ENCODE measurements at places on chromosomes 2 and 18. TPM values are rescaled to one million over a fixed set of nuclear protein-coding genes. Genes with fewer than 3 reads are reported as not detected.

DNA sequence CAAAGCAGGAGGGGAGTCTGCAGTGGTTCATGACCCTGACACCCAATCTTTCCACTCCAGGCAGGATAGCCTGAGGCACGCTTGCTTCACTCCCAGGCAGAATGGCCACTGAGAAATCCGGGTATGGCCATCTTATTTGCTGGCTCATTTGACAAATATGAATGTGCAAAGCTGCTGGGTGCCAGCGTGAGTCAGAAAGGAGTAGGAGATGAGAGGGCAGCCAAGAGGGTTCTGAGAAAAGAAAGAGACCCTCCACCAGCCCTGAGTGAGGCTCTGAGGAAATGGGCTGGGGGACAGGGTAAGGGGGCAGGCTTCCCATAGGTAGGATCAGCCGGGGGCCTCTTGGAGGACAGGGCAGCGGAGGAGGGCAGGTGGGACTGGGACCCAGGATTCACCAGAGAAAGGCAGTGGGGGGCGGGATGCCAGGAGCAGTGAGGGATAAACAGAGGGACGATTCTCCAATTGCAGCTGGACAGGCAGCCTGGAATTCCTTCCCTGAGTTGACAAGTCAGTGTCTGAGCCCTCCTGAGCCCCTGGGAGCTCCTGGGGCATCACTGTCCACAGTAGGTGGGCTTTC, 15.2 kb downstream of the RAMP1 start:
- no peaks in the 10 kb centered on the region for H3K36me3 ChIP-seq
- no peak overlapping the region for H3K4me3 ChIP-seq
- H3K27ac ChIP-seq: peak overlapping the region; percentile 9
- H3K27me3 ChIP-seq: peaks cover 3% of the 10 kb centered on the region
- no peak for DNase-seq

- H3K27ac ChIP-seq: no peak overlapping the region
- DNase-seq: no peak
- H3K27me3 ChIP-seq: no peaks in the 10 kb centered on the region
- H3K4me3 ChIP-seq: no peak overlapping the region
- H3K4me1 ChIP-seq: peaks cover 16% of the 10 kb centered on the region
These were observed 22.7 kb upstream of the MYO1B start for GRCh38 chr2:191222507-191222906.

The ASXL3 gene
- not detected for total RNA-seq

The ASB18 gene
- total RNA-seq: not detected

DNA sequence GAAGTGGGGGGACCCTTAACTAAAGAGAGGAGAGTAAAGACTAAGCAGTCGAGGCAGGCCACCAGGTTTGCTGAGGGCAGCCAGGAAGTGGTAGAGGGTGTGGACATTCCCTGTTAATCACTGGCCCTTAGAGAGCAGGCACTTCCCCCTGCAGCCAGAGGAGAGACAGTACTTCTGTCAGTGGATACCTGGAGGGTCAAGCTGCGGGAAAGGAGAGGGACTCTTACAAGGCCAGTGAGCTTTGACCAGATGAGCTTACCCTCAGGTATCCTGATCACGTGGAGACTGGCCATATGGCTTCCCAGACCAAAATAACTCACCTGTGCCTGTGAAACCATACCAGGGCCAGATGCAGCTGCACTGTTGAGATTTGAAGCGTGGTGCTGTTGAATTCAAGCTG, 28.6 kb downstream of the ITGA6 start:
- no peak for DNase-seq
- peaks cover 3% of the 10 kb centered on the region for H3K27me3 ChIP-seq
- peaks cover 10% of the 10 kb centered on the region for H3K36me3 ChIP-seq
- H3K4me3 ChIP-seq: no peak overlapping the region
- no peak overlapping the region for H3K27ac ChIP-seq

GRCh38 chr2:62354771-62355561, 151.0 kb downstream of the TMEM17 start:
- H3K27ac ChIP-seq: no peak overlapping the region
- no peaks in the 10 kb centered on the region for H3K4me1 ChIP-seq
- H3K27me3 ChIP-seq: no peaks in the 10 kb centered on the region
- no peak for DNase-seq

GRCh38 chr2:30192314-30192713, 39.0 kb upstream of the LBH start:
- peaks cover 5% of the 10 kb centered on the region for H3K4me1 ChIP-seq
- H3K36me3 ChIP-seq: no peaks in the 10 kb centered on the region
- no peak overlapping the region for H3K4me3 ChIP-seq
- peaks cover 2% of the 10 kb centered on the region for H3K27me3 ChIP-seq
- no peak overlapping the region for H3K27ac ChIP-seq

The RAD51AP2 gene
- total RNA-seq: not detected

The GPAT2 gene
- total RNA-seq: 3.3 TPM

- H3K4me3 ChIP-seq: no peak overlapping the region
- DNase-seq: no peak
- no peaks in the 10 kb centered on the region for H3K27me3 ChIP-seq
- H3K27ac ChIP-seq: no peak overlapping the region
- peaks cover 60% of the 10 kb centered on the region for H3K36me3 ChIP-seq
These were observed 19.6 kb downstream of the LPIN1 start for GRCh38 chr2:11766016-11766415.

The APLF gene
- total RNA-seq: 2.7 TPM

GRCh38 chr2:231686192-231687100, 21.9 kb upstream of the PTMA start:
- peaks cover 12% of the 10 kb centered on the region for H3K4me1 ChIP-seq
- H3K27me3 ChIP-seq: peaks cover 12% of the 10 kb centered on the region
- H3K27ac ChIP-seq: no peak overlapping the region
- DNase-seq: no peak

DNA sequence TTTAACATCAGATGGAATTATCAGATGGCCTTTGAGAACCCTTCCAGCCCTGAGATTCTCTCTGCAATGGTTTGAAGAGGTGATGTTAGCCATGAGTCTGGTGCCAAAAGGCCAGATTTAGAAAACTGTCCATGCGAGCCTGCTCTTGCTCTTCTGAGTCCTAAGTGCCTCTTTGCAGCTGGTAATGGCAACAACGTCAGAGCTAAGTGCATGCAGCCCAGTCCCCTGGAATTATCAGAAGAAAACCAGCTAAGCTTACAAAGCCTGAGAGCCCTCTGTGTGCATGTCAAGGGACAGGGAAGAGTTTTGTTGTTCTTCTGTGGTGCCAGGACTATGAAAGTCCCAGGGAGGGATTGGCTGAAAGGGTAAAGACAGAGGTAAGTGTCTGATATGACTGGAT, 89.8 kb downstream of the LOXHD1 start:
- H3K4me1 ChIP-seq: no peaks in the 10 kb centered on the region
- no peak overlapping the region for H3K27ac ChIP-seq
- H3K27me3 ChIP-seq: peaks cover 7% of the 10 kb centered on the region
- no peak for DNase-seq
- no peak overlapping the region for H3K4me3 ChIP-seq
- H3K36me3 ChIP-seq: no peaks in the 10 kb centered on the region

DNA sequence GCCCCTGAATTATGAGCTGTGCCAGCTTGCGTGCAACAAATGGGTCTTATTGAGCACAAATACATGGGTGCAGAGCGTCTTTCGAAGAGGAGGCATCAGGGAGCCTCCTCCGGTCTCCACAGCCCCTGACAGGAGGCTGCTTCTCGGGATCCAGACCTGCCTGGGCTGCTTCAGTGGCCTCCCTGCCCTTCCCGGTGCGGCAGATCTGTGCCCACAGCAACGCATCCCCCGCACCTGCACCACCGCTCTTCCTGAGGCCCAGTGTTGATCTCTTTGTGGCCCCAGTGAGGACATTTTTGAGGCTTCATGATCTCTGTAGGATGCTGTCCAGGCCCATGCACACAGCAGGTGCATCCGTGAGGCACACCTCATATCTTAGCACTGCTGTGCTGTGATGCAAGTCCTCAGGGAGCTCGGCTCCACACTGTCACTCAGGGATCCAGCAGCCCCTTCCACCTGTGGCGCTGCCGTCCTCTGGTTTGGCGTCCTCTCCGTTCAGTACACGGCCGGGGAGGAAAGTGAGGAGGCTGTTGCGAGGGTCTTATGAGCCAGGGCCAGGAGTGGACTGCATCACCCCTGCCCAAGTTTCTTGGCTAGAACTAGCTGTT, 17.4 kb downstream of the RTP5 start:
- no peak overlapping the region for H3K4me3 ChIP-seq
- DNase-seq: no peak
- no peak overlapping the region for H3K27ac ChIP-seq
- no peaks in the 10 kb centered on the region for H3K27me3 ChIP-seq

The BCL2 gene
- 119 TPM for total RNA-seq

The SH2D6 gene
- 0.10 TPM for total RNA-seq

The MDH1B gene
- total RNA-seq: 0.50 TPM

The ALPI gene
- not detected for total RNA-seq

DNA sequence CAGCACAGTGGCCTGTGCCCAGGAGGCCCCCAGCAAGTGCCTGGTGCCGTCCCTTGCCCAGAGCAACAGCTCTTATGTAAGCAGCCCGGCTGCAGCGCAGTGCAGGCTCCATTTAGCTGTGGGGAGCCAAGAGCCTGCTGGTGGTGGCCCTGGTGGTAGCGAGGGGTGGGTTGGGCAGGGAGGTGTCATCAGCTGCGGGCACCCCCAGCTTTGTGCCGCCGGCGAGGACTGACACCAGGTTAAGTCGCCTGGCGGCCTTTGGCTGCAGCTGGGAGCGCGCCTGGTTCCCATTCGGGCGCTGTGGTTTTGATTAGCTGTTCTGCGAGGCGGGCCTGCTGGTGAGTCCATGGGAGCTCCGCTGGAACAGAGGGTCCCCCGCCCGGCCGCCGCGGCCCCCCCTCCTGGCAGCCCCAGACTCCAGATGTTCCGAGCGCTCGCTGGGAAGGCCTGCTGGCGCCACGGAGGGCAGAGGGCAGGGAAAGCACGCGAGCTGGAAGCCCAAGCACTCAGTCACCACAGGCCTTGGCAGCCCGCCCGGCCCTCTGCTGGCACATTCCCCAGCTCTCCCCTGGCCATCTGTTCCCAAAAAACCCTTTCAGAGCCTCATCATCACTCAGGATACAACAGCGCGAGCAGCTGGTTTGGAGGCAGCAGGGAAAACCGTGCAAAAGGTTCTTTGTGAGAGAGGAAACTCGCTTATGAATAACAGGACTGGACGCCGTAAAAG, 18.4 kb downstream of the ATOH8 start:
- H3K27ac ChIP-seq: no peak overlapping the region
- no peak overlapping the region for H3K4me3 ChIP-seq
- peaks cover 30% of the 10 kb centered on the region for H3K27me3 ChIP-seq
- no peaks in the 10 kb centered on the region for H3K36me3 ChIP-seq

DNA sequence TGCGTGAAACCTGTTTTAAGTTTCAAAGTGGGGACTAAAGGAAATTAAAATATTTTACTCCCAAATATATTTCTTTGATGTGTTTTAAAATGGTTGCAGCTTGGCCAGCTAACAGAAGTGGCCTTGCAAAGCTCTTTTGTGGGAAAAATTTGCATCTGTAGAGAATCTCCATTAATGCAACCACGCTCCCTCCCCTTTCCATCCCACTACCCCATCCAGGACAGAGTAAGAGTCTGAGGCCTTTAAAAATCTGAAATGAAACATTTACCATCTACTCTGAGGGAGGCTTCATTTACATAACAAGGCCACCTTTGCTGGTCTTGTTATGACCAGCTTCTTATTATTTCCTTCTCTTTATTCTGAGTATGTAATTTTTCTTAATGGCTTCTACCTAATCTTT, 63.5 kb downstream of the STAT4 start:
- H3K27ac ChIP-seq: no peak overlapping the region
- peaks cover 19% of the 10 kb centered on the region for H3K4me1 ChIP-seq
- no peak overlapping the region for H3K4me3 ChIP-seq

DNA sequence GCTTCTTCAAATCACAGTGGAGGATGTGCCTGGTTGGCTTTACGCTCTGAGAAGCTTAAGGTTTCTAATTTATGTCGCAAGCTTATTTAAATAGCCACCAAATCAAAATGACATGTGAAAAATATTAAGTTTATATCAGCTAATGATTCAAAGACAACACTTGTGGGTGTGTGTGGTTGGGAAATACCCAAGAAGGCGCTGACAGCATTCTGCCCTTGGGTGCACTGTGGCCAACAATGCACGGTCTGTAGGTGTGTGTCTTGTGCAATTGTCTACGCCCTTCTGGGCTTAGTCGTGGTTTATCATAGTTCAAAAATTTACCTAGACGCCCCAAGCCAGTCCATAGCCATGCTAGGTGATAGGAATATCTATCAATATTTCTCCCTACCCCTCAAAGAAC, 60.9 kb downstream of the KCTD1 start:
- H3K36me3 ChIP-seq: no peaks in the 10 kb centered on the region
- no peak overlapping the region for H3K27ac ChIP-seq
- no peaks in the 10 kb centered on the region for H3K4me1 ChIP-seq
- no peaks in the 10 kb centered on the region for H3K27me3 ChIP-seq
- no peak for DNase-seq

The UPP2 gene
- not detected for total RNA-seq

The ADGRF3 gene
- total RNA-seq: 6.5 TPM

The NPAS2 gene
- 6.1 TPM for total RNA-seq

The OSBPL1A gene
- total RNA-seq: 1.00 TPM

DNA sequence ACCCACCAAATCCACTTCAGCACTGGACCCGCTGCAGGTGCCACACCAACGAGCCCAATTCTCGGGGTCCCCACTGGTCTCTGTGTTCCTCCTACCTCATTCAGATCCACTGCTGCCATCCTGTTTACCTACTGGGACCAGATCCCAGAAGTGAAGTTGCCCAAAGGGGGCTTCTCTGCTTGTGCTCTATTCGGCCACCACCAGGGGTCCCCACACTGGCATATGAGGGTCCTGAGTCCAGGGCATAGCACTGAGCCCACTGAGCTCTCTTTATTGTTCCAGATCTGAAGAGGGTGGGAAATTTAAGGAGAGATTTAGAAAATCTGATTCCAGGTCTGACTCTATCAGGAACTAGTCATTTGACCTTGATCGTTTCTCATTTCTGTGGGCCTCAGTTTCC, 2.4 kb downstream of the GPR45 start:
- H3K4me3 ChIP-seq: no peak overlapping the region
- H3K27ac ChIP-seq: no peak overlapping the region
- H3K27me3 ChIP-seq: peaks cover 6% of the 10 kb centered on the region

DNA sequence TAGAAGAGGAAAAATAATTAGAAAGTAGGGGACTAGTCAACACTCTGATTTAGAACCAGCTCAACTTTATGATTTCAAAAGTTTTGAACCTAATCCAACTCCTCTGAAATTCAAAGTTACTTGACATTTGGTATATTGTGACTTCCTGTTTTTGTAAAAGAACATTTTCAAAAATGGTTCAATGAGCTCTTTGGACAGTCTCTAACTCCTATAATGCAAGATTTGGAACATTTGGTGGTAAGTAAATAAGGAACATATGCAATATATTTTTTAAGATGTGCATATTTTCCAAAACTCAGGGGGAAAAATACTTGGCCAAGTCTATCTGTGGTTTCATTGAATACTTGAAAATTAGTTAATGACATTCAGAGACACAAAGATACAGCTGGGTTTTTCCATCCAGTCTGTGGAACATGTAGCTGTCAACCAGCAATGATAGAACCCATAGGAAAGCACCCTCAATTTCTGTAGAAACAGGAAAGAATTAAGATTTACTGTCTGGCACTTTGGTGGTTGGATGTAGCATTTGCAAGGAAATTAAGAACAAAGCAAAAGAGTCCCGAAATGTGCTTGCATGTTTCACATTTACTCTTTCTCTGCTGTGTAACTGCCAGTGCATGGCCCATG, 17.0 kb upstream of the ANKRD44 start:
- H3K4me1 ChIP-seq: peaks cover 54% of the 10 kb centered on the region
- no peak for DNase-seq
- peaks cover 13% of the 10 kb centered on the region for H3K36me3 ChIP-seq
- peak overlapping the region; percentile 88 for H3K27ac ChIP-seq

- peaks cover 25% of the 10 kb centered on the region for H3K36me3 ChIP-seq
- no peak for DNase-seq
- H3K27me3 ChIP-seq: no peaks in the 10 kb centered on the region
These were observed 17.3 kb downstream of the HK2 start for GRCh38 chr2:74851191-74851566.

The SH3BP4 gene
- not detected for total RNA-seq

All from activated CD4-positive, alpha-beta T cell treated with anti-CD3 and anti-CD28 coated beads, Interleukin-2, amount 10 ng/mL, durations not matched to agents 7 days and 5 days (primary cell).